ENCODE measurements at places on chromosomes 3 and 15. TPM values are rescaled to one million over a fixed set of nuclear protein-coding genes. Genes with fewer than 3 reads are reported as not detected.

The TERC gene
- total RNA-seq, result 66.4 TPM

The KBTBD12 gene
- total RNA-seq, result 1.5 TPM

The BFSP2 gene
- not detected for total RNA-seq

- DNase-seq, result no peak
Observed at GRCh38 chr3:29764041-29764440, 483.2 kb downstream of the RBMS3 start.

DNA sequence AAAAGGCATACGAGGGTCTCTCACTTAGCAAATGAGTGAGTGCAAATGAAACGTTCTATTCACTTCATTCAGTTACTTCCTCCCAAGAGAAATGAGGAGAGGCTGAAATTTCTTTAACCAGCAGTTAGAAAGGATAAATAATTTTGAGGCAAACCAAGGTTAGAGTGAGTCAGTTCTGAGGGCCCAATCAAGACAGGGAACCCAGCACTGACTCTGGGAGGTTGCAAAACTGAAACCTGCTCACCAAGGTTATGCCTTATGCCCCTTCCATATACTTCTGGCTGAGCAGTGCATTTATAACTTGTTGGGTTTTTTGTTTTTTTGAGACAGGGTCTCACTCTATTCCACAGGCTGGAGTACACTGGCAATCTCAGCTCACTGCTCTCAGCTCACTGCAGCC is 4.5 kb upstream of the RPSA start:
- DNase-seq, result no peak

- DNase-seq, result no peak
Observed at GRCh38 chr3:112199622-112200316, 66.7 kb upstream of the GCSAM start.

DNA sequence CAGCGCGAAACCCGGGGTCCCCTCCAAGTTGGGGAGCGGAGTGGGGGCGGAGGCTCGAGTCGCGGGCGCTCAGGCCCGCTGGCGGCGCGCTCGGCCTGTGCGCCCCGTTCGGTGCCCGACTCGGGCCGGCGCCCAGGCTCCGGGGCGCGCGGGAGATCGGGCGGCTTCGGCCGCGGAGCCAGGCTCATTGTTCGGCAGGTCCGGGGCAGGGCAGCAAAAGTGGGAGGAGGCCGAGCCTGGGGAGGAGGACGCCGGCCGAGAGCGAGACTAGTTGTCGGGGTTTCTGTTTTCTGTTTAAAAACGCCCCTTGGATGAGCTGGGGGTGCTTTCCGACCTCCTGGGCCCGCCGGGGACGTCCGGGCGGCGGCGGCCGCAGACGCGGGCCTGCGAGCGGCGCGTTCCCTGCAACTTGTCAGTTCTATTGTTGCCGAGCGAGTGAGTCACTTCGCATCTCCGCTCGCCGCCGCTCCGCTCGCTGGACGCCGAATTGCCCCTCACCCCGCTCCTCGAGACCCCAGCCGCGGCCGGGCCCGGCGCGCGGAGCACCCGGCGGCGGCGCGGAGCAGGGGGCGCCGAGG is 676 bp downstream of the TCF12 start:
- DNase-seq, result peak; percentile 36

DNA sequence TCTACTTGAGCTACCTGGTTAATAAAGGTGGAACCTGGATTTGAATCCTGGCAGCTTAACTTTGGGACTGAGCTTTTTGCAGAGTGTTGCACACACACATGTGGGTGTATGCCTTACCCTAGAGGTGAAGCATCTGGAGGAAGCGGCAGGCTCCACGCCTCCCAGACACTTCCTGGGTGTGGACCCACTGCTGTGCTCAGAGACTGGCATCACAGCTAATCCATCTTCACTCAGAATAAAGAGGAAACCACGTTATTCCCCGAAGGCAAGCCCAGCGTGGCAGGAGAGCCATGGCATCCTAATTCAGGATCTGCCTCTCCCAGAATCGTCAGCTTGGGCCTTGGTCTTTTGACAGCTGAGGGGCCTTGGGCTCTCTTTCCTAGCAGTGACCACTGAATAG is 25.5 kb downstream of the CCDC13 start:
- DNase-seq, result no peak

The LYZL4 gene
- not detected for total RNA-seq

The MBD4 gene
- total RNA-seq, result 19.5 TPM

The GRK7 gene
- total RNA-seq, result 0.09 TPM

GRCh38 chr3:121483290-121483689 is 62.5 kb downstream of the POLQ start:
- DNase-seq, result no peak

DNA sequence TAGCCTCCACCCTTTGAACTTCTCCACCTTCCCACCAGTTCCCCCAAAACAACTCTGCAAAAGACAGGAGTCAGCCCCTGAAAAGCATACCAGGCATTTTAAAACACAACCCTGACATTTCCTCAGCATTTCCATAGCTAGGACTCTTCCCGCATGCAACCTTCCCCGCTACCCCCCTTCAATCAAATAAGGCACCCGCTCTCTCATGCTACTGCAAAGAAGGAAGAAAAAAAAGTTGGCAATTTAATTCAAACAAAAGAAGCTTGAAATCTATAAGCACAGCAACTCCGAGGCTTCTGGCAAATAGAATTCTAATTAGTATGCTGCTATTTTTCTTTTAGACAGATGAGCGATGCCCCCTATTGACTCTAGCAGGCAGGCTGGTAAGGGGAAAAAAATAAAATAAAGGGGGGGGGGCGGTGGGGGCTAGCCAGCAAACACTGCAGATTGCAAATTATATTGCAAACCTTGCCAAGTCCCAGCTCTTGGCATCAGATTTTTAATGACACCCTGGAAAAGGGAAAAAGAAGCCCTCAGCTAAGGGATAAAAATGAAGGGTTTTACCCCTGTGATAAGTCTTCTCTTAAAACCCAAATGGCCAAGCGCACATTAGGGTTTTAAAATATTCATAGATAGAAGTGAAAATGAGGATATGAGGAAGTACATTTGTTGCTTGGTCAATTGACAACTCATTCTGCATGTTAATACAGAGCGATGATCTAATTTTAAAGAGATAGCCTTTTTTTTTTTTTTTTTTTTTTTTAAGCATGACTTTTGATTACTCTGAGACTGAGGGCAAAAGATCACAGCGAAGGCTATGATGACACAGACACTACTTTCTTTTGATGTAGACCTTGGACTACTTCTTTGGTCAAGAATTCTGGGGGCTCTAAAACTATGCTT is 255.2 kb downstream of the NR2F2 start:
- no peak for DNase-seq

The PRSS50 gene
- 0.45 TPM for total RNA-seq

- DNase-seq, result no peak
Observed at GRCh38 chr3:25480811-25481210, 52.7 kb downstream of the RARB start.

- DNase-seq, result peak; percentile 39
Observed at GRCh38 chr3:10945683-10946287, 46.8 kb upstream of the SLC6A1 start.

GRCh38 chr3:170327040-170327808 is 30.3 kb upstream of the SKIL start:
- no peak for DNase-seq

DNA sequence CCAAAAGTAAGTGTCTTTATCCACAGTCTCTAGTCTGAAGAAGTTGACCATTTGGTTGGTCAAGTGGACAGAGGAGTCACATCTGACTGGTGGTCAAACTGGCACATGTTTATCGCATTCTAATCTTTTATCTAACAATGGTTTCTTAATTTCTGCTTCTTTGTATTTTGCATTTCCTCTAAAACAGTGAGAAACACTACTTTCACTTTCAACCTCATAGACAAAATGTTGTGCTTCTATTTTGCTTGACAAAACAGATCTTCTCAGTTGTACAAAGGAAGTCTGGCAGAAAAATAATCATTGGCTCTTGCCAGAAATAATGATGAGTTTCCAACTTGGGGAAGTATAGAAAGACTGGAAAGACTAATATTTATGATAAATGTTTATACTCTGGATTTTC is 103.9 kb downstream of the MME start:
- no peak for DNase-seq

The MCTP2 gene
- 0.64 TPM for total RNA-seq

DNA sequence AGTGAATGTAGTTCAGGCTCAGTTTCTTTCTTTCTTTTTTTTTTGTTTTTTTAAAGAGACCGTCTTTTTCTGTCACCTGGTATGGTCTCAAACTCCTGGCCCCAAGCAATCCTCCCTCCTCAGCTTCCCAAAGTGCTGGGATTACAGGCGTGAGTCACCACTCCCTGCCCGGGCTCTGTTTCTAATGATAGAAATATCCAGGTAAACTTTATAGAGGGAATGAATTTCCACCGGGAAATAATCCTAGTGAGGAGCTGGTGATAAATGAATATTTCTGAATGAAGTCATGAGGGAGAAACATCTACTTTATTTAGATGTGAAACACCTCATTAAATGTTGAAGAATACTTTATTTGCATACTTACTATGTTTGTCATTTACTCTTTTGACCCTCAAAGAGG is 7.2 kb downstream of the RNF13 start:
- no peak for DNase-seq

DNA sequence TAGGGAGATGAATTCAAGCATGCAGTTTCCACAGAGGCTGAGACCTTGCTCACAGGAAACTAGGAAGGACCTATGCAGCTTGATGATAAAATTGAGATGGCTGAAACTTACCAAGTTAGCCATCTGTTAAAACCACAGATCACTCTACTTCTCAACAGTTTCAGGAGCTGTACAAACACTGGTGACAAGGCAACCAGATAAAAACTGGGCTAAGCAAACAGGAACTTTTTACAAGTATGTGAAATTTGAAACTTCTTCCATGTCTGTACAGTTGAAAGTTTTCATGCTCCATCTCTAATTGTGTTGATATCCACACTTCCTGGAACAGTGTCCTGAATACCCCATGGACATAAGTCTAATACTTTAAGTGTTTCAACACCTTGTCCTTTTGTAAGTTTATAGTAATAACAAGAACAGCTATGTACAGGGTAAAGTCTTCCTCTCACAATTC is 78.2 kb downstream of the FAIM start:
- DNase-seq, result no peak

The TJP1 gene
- total RNA-seq, result 82.0 TPM

The TICRR gene
- total RNA-seq, result 5.7 TPM

GRCh38 chr3:60294181-60294580 is 957.1 kb downstream of the FHIT start:
- no peak for DNase-seq

The RNF7 gene
- 20.5 TPM for total RNA-seq

GRCh38 chr15:45729141-45729540 is 94.3 kb downstream of the SQOR start:
- no peak for DNase-seq

GRCh38 chr3:181694805-181695660 is 16.7 kb upstream of the SOX2 start:
- DNase-seq, result no peak

DNA sequence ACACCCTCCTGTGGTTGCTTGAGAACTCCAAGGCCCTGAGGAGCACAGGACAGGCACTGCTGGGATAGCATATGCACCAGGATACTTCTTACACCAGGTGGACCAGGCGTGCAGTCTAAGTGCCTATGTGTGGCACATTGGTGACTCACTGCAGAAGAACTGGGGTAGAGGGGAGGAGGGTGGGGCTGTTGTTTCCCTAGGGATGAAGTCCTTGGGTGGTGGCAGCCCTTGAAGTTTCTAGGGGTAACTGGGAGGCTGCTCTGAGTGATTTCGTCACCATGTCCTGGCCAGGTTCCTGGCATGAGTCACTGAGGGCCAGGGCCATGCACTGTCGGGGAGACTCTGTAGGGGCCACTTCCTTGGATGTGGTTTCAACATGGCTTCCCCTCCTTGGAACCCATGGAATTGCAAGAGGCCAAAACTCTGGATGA is 15.9 kb downstream of the MYZAP start:
- DNase-seq, result no peak

- DNase-seq, result peak; percentile 31
Observed at GRCh38 chr3:69079269-69080159, 651 bp downstream of the UBA3 start.

DNA sequence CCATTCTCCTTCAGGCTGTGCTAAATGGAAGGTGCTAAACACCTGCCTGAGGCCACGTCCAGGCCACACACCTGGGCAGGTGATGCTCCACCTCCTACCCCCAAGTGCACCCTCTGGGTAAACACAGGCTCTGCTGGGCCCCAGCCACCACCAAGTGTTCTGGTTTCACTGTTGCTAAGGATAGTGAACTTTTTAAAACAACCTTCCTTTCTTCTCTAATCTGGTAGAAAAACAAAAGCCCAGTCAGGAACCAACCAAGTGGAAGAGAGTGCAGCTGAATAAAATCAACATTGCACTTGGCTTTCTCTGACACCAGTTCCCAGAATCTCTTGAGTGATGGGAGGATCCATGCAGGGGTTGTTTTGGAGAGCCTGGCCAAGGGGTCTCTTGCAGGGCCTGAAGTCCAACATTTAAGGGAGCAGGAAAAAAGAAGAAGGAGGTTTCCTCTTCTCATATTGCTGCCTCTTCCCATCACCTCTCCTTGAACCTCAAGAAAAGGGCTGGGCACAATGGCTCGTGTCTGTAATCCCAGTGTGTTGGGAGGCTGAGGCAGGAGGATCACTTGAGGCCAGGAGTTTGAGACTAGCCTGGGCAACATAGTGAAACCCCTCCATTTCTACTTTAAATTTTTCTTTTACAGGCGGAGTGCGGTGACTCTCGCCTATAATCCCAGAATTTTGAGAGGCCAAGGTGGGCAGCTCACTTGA is 26.2 kb upstream of the ATP13A3 start:
- DNase-seq, result no peak

DNA sequence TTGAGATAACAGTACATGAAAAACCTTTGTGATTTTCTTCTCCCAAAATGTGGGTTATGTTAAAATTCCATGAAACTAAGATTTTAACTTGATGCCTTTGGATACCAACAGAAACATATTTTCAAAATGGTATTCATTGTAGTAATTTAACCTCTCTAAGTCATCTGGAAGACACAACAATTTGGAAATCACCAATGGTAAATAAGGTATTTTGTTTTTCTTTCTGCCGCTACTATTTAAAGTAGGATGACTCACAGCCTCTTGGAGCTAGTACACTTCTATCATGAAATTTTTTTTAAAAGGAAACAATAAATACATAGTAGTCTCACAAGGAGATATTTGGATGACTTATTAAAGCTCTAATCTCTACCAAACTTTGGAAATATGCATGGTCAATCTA is 291.6 kb upstream of the VEPH1 start:
- DNase-seq, result no peak

DNA sequence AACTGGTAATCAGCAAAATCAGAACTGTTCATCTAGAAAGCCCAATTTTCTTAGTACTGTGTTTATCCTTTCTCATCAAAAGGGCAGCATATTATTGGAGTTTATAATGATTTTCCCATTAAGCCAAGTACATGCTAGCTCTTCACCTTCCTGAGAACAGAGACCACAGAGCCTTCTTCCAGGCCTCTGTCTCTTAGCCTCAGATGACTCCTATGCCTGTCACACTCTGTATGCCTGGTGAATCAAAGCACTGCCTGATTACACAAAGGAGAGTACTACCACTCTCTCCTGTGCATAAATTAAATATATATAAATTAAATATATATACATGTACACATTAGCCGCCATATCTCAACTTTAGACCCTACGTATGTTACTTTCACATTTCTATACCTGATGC is 636.1 kb downstream of the NTRK3 start:
- DNase-seq, result no peak
